NCI-H187 treated with DMSO at 0.1 percent for 48 hours (cell line): ENCODE measurements at places on chromosomes 2 and 18.

- no peak for DNase-seq
Measured at GRCh38 chr2:134527381-134527780, 191.4 kb downstream of the TMEM163 start.

DNA sequence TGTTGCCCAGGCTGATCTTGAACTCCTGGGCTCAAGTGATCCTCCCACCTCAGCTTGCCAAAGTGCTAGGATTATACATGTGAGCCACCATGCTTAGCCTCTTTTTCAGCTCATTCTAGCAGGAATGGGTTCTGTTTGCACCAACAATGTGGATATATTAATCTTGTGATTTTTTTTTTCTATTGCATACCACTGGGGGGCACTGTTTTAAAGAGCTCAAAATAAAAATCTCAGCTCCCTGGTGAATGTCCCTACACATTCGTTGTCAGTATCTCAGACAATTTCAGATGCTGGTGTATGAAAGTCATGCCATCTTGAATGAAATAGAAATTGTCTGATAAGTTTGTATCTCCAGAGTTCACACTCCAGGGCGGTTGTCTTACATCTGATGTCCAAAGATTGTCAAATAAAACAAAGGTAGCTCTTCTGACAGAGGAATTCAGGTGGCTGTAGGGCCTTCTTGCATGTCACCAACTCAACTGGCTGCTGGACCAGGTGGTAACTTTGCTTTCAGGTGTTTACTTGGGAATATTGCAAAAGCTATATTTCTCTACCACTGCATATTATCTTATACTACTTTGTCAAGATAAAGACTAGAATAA is 3.1 kb upstream of the MATN3 start:
- no peak for DNase-seq

DNA sequence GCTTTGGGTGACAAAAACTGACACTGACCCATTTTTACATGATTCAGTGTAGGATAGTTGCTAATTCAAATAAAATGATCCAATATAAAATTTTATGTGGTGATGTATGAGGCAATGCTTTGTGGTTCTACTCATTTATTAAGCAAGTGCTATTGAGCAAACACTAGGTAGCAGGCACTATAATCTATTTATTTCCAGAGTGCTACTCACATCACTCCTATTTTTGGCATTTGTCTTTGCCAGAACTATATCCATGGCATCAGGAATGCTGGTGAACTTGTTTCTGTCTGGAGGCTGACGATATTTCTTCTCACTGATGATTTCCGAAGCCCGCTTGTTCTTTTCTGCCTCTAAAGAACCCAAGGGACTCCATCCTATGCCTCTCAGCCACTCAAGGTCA is 84.3 kb downstream of the NEB start:
- DNase-seq, result no peak

GRCh38 chr18:57337890-57338289 is 14.5 kb upstream of the ST8SIA3 start:
- DNase-seq, result no peak

DNA sequence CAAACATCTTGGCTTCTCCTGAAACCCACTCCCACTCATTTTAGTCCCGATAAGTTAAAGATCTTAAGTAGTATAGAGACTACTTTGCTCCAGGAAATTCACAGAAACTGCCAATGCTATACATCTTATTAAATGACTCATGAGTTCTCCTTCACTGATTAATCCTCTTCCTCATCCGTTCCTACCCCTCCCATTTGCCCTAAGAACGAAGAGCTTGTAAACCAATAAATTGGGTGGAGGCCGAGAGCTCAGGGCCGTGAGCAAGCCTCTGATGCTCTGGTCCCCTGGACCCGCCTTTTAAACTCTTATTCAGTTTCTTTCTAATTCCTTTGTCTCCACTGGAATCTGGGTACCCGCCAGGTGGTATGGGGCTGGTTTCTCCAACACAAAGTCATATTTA is 68.6 kb downstream of the METTL8 start:
- no peak for DNase-seq

DNA sequence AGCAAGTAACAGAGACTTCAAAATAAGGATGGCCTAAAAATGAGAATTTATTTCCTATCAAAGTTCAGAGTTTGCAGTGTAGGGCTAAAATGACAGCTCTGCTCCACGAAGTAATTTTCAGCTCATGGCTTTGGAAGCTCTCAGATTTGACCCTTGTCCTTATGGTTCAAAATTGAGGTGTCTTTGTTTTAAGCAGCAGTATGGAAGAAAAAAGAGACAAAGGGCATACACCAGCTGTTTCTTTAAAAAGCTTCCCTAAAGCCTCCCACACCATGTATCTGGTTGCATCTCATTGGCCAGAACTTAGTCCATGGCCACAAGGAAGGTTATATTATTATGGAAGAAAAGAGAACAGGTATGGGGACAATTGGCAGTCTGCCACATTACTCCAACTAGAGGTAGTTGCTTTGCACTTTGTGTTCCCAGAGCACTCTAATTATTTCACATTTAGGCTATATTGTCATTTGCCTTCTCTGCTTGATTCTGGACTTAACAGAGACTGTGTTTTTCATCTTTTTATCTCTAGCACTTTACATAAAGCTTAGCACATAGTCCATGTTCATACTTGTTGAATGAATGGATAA is 180.4 kb downstream of the MCFD2 start:
- no peak for DNase-seq

DNA sequence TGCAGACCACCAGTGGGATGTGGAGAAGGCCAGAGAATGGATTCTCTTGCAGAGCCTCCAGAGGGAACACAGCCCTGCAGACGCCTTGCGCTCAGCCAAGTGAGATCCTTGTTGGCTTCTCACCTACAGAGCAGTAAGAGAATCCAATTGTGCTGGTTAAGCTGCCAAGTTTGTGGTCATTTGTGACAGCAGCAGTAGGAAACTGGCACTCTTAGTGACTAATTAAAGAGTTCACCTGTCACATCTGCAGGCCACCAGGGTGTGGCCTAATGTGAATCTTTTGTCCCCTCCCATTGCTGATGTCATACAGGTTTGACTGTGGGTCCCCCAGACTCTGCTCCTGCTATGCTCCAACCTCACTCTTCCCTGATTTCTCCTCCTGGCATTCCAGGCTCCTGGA is 235.9 kb downstream of the TFCP2L1 start:
- no peak for DNase-seq

DNA sequence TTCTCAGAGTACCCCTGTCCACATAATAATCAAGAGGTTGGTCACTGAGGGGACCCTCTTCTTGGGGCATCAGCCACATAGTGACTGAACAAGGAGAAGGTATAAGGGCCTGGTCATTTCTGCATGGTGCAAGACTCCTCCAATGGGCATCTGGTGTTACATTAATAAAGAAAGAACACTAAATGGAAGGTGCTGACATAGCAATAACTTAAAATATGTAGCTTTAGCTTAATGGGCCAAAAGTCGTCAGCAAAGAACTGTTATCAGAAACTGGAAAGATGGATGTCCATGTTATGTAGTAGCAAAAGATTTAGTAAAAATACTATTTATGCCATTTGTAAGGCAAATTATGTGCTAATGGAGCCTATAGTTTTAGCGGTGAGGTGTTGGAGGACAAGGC is 916.5 kb upstream of the SOX11 start:
- no peak for DNase-seq

GRCh38 chr18:50886929-50887328 is 8.0 kb downstream of the ME2 start:
- DNase-seq, result no peak

DNA sequence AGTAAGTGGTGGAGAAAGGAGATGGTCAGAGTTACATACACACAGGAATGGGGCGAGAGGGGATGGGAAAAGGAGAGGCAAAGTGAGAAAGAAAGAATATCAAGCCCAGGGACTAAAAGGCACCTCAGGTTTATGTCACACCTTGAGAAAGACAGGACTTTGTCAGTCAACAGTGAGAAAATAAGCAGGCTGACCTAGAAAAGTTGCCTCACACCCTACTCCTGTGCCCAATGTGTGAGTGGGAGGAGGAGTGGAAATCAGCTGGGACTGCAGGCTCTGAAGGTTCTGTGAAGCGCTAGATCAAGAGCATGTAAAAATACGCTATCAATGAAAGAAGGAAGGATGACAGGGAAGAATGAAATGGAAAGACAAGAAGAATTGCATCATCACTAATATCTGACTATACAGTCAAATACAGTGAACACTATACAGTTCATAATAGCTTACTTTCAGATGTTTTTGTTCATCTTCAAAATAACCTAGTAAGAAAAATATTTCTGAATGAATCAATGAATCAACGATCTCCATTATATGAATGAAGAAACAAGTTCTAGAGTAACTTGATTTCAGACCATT is 10.7 kb downstream of the VPS54 start:
- DNase-seq, result no peak

GRCh38 chr2:203713381-203713780 is 6.9 kb downstream of the CD28 start:
- no peak for DNase-seq

DNA sequence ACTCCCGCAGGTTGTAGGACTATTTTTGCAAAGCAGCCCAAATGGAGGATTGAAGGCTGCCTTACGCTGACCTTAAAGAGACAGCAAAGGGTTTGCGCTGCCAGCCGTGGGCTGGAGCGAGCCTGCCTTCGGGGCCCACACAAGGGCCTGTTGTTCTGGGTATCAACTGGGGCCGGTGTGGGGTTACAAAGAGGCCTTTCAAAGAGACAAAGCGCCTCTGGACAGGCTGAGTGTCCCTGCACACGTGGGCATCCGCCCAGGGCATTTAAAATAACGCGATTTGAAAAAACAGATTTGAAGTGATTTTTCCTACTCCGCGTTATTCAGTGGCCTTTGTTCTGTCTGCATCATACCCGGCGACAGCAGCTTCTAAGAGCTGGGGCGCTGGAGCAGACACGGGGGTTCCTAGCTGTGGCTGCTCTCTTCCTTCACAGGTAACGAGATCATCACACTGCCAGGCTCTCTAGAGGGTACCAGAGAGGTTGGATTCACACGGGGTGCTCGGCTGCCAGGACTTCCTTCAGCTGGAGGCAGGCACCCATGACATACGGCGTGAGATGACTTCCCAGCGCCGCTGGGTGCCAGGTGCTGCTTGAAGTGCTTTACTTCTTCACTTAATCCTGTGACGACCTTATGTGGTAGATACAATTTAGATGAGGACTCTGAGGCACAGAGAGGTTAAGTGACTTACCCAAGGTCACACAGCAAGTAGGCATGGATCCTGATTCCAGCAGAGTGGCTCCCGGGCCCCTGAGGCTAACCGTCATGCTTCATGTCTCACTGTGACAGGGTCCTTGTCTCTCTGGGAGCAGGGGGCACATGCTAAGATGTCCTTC is 32.2 kb downstream of the MAL start:
- no peak for DNase-seq

DNA sequence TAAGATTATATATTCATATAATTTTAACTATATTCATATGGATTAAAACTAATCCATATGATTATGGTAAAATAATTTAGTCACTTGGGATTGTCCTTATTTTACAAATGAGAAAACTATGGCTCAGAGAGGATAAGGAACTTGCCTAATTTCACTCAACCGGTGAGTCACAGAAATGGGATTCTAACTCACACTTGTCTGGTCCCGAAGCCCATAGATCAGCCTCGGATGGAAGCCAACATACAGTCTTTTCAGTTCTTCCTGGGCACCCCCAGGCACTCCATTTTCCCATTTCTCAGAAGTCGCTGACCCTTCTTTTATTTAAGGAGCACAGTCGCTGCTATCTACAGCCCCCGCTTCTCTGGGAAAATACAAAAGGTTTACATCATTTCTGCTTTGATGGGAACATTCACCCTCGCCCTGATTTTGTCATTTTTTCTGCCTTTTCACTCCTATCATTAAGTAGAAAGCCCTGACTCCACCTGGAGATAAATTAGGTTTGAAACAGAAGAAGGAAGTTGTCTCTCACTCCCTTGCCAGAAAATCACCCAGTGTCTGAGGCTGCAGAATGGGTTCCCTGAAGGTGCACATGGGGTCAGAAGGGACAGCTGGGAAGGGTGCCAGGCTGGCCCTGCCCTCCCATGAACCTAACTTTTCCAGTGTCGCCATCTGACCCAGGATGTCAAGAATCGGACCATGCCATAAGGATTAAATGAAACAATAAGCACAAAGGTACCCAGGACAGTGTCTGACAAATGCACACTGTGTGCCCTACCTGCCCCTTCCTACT is 36.6 kb downstream of the CYP1B1 start:
- DNase-seq, result no peak
